ENCODE measurements at places on chromosomes 11 and 22.

DNA sequence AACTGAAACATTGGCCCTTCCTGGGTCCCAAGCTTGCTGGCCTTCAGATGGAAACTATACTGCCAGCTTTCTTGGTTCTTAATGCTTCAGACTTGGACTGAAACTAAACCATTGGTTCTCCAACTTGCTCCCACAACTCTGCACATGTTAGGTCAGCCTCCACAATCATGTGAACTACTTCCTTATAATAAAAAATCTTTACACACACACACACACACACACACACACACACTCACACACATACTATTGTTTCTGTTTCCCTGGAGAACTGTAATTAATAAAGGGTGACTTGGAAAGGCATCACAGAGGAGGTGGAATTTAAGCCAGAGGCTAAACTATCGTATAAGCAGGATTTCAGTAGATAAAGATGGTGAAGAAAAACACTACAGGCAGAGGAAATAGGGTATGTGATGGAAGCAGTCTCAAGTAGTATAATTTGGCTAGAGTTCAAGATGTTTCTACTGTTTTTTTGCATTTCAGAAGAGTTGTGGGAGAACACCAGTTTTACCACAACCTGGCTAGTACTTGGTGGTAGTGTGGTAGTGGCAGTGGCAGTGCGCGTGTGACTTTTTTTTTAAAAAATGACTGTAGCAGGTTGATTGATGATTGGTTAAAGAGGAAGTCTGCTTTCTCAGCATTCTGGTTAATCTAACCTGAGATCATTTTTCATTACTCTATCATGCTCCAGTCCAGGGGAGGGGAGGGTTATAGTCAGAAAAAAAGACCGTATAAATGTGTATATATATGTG, 70.1 kb downstream of the PDE3B start:
- DNase-seq = no peak

DNA sequence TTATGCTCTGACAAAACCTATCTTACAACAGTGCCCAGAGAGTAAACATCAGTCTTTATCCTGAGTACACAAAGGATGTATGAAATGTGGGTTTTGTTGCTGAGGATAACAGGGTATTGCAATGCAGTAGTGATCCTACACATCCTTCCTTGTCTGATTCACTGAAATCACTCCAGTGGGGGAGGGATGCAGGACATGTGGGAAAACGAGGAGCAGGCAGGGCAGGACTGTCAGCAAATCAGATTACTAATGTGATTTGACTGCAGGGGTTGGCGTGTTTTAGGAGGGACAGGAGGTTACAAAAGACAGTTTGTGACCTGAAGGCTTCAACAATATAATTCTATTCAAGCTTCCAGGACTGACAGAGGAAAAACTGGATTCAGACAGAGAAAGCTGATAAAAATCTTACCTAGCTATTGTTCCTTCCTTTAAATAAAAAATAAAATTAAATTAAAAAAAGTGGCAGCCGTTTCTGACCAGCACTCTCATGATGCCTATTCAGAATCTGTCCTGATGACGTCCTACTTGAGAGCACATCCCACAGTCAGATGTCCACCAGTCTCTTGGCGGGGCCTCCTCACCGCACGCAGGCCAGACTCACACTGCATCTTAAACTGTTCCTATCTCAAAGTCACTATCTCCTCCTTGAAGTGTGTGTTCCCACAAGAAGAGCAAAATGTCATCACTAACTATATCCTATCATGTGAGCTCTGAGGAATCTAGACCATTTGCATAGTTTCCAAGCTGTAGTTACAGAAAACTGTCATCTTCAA, 50.6 kb upstream of the MN1 start:
- DNase-seq = no peak

DNA sequence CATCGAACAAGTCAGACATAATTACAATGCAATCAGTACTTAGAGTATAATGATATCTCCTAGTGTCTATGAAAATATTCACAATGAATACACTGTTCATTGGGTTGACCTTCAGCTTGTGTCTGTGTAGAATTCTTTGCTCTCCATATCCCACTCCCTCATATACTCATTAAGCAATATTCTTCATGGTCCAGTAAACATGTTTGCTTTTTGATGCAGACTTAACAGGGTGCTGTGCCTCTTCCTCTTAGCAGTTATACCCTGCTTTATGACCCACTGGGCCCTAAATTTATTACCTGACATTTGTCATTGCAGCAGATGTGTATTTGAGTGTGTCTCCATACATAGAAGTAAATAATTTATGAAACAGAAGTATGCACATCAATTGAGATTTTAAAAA, 352.5 kb upstream of the CCDC179 start:
- DNase-seq = no peak

- DNase-seq = no peak
Measured at GRCh38 chr11:117759305-117759704, 37.7 kb downstream of the DSCAML1 start.

DNA sequence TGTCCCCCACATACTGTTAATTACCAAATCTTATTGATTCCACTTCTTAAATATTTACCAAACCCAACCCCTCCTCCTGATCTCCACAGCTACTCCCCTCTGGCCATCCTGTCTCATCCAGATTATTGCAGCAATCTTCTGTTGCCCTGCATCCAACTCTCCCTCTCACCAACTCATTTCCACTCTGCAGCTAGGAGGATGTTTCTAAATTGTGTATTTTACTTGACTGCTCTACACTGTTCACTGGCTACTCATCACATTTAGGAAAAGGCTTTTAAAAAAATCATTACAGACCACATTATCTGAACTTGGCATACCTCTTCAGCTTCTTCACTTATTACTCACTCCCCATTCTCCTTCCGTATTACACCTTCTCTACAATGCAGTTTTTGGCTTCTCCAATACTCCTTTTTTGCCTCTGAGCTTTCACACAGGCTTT, 117.9 kb downstream of the ATG16L2 start:
- DNase-seq = no peak

DNA sequence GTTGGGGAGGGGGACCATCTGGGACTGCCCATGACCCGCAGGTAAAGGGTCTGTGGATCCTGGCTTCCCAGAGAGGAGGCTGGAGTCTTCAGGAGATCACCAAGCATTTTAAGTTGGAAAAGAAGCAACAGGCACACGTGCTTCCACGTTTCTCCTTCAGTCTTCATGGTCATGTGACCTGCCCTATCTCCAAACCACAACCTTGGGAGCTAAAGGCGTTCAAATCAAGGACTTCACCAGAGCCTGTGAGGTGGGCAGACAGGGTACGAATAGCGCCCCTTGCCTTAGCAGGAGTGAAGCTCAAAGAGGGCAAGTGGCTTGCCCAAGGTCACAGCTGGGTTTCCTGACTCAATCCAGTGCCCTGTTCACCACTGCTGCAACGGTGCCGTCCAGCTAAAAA, 6.7 kb downstream of the TMEM184B start:
- no peak for DNase-seq

- DNase-seq = no peak
Measured at GRCh38 chr11:60810569-60810968, 25.4 kb downstream of the MS4A10 start.

GRCh38 chr11:119891055-119891768, 162.2 kb upstream of the NECTIN1 start:
- no peak for DNase-seq

DNA sequence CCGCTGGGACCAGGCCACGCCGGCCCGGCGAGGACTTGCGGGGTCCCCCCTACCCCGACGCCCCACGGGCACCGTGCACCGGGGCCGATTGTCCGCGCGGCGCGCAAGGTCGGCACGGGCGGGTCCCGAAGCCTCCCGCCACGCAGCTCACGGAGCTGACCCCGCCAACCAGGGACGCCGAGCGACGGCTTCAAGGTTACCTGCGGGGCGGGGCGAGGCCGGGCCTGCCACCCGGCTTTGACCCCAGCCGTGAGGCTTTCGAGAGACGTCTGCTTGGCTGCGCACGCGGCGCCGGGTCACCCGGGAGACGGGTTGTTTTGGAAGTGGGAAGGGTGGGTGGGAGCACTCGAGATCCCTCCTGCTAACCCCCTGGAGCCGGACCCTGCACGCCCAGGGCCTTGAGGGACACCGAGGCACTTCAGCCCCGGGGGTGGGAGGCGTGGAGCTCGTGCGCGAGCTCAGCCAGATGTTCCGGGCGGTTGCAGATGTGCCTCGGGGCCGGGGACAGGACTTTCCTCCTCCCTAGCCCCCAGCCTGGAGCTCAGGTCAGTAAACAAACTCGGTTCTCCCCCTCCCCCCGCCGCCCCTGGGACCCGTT, 3.2 kb upstream of the WNT11 start:
- DNase-seq = peak; percentile 40

DNA sequence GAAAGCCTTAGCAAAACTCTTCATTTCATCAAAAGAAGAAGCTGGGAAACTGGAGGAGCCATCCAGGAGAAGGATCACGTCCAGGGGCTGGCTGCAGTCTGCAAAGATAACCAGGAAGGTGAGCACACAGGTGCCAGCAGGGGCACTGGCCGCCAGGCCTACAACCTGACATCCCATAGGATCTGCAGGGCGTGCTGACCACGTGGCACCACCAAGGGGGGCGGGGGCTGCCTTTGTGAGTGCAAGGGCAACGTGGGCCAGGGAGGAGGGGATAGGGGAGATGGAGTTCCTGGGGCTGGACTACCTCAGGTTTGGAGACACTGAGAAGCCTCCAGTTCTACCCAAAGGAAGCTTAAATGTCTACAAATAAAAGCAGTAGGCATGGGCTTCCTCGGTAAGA, 102.7 kb upstream of the CCT8L2 start:
- no peak for DNase-seq

- DNase-seq = no peak
Measured at GRCh38 chr11:62208785-62209144, 292 bp downstream of the SCGB2A1 start.

- DNase-seq = no peak
Measured at GRCh38 chr22:41401781-41402648, 20.3 kb downstream of the TEF start.

DNA sequence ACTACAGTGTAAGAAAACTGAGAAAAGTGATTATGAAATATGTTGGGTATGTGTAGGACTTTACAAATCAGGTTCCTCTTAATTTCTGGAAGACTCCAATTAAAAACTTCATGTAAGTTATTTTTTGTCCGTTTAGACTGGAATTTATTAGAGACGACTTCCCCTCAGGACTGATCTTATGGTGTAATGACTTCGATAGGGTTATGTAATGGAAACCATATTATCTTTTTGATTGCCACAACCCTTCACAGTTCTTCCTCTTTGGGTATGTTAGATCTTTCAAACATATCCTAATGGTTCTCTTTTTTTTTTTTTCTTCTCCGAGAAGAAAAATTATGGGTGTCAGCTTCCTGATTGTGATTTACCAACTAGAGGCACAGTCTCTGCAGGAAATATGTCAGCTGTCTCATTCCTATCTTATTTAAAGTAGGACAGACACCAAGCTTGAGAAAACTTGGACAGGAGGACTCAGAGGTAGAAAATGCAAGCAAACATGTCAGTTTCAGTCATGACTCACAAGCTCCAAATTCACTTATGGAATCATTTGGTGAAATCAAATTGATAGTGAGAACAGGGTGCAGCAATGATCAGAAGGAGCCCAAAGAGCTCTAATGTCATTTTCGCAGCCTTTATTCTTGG, 11.1 kb upstream of the LDLRAD3 start:
- DNase-seq = no peak

- no peak for DNase-seq
Measured at GRCh38 chr11:22197139-22198005, 4.5 kb downstream of the ANO5 start.

GRCh38 chr11:38130976-38131375, 1532.9 kb upstream of the RAG2 start:
- no peak for DNase-seq

DNA sequence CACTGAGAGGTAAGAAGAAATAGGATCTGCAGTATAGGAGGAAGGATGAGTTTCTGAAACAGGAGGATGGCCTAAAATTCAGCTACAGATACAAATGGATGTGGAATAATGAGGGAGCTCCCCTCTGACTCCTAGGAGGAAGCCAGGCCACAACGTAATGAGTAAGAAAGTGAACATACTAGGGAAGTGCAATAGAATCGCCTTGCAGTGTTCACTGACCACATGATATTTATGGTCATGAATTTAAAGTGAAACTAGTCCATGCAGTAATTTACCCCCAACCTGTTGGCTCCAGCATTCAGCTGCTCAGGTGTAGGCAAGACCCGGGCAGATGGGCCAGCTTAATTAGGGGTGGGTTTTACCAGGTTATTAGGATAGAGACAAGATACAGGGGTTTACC, 101.7 kb downstream of the DEUP1 start:
- no peak for DNase-seq

GRCh38 chr22:29631725-29632124, 28.3 kb downstream of the NF2 start:
- DNase-seq = no peak

GRCh38 chr11:126147208-126148111, 64.0 kb downstream of the RPUSD4 start:
- DNase-seq = peak; percentile 19

DNA sequence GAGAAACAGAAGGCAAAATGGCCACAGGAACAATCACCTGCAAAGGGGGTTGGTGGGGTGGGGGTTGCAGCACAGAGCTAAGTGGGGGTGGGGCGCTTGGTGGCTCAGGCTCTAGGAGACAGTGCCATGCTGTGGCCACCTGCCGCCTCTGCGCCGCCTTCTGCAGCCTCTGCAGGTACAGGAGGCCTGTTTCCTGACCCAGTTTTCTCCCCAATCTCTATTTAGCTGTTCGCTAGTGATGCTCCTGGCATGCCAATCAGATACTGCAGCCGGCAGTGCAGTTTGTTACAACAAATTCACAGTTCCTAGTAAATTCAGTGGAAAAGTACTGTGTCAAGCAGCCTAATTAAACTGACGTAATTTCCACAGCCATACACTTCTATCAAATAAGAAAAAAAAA, 106.4 kb downstream of the SERGEF start:
- DNase-seq = no peak

GRCh38 chr11:8011371-8011770, 24.2 kb downstream of the EIF3F start:
- no peak for DNase-seq

DNA sequence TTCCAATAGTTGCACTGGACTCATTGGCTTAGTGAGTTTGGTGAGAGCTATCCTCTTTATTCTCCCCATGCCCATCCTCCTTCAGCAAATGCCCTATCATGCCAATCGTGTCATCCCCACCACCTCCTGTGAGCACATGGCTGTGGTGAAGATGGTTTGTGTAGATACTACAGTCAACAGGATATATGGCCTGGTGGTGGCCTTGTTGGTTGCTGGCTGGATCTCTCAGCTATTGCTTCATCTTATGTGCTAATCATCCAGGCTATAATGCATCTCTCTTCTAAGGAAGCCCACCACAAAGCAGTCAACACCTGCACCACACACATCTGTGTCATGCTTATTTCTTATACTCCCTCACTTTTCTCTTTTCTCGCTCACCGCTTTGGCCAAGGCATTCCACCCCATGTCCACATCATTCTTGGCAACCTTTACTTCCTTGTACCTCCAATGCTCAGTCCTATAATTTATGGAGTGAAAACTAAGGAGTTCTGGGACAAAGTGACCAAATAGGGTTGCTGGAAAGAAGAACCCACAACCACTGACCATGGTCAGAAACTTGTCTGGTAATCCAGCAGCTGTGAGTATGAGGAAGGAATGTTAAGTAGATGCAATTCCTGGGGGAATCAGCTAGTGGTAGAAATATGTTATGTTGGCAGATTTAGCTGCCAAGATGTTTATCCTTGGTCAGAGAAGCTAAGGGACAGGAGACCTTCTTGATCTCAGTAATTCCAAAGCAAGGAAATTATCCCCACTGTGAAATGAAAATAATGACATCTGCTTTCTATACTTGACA, 16.3 kb upstream of the OR56B1 start:
- no peak for DNase-seq
